ENCODE measurements at places on chromosomes 2 and 18.

DNA sequence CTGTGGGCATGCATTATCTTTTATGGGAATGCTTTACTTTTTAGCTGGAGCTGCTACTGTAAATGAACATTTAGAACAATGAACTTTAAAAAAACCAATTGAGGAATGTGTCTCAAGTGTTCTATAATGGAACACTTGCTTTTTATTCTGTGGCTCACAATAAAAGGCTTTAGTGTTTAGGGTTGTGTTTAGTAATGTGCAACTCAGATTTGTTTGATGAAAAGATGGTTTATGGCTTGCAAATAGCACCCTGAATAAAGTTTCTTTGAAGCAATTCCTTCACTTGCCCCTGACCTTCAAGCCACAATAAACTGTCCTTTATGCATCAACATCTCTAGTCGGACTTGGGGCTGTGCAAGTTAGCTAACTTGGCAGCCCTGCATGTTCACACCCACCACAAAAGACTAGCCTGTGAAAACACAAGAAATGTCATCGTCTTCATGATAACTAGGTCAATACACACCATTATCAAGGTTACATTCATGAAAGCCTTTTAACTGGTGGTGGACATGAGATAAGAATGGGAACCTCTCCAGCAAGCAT is 98.7 kb downstream of the MYO1B start:
- DNase-seq, result no peak

DNA sequence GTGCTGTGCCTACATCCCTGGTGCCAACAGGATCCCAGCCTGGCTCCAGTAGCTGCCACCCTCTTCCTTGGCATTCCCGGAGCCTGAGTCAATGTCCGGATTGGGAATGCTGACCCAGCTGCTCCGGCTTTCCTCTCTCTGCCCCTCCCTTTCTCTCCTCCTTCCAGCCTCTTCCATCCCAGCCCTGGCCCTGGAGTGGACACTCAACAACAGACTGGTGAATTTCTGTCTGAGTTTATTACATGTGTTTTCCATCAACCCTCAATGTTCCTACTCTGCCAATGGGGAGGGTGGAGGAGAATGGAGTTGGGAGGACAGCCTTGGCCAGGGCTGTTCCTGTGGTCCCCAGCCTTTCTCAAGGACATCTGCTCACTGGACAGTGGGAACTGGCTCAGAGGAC is 917 bp upstream of the PRKAG3 start:
- DNase-seq, result peak; percentile 45

GRCh38 chr18:12658426-12659138 is 675 bp upstream of the SPIRE1 start:
- no peak for DNase-seq

GRCh38 chr2:227506456-227506855 is 34.5 kb downstream of the AGFG1 start:
- DNase-seq, result no peak

- peak; percentile 59 for DNase-seq
These were observed 69.9 kb upstream of the ITGB6 start for GRCh38 chr2:160269803-160270570.

DNA sequence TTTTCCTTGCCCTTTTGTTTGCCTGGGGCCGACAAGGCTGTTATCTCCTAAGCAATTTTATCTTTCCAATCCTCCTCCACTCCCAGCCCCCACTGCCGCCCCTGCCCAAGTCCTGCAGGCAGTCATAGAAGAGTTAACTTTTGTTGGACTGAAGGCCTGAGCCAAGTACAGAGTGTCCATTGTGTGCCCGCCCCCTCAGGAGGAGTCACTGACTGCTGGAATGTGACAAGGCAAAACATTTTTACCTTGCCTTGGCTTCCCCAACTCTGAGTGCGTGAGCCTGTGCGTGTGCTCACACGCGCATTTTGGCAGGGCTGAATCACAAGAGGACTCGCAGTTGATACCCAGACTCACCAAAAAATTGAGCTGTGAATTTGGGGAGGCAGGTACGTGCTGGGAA is 16.2 kb downstream of the SETBP1 start:
- no peak for DNase-seq

GRCh38 chr2:14125624-14126293 is 506.8 kb upstream of the LRATD1 start:
- DNase-seq, result no peak

DNA sequence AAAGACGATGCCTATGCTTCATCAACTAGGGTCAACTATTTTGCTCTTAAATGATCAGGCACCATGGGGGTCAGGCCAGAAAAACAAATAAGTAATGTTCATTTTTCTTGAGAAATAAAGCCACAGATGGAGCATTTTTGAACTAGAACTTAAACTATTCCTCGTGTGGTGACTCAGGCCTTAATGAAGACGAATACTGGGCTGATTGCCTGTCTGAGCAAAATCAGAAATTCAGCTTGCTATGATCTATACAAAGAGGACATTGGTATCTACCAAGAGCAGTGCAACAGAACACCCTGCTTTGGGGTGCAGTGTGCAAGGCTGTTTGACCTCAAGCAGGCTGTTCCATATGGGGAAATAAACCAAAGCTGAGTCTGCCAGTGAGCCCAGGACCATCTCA is 176.0 kb downstream of the NRP2 start:
- DNase-seq, result no peak

DNA sequence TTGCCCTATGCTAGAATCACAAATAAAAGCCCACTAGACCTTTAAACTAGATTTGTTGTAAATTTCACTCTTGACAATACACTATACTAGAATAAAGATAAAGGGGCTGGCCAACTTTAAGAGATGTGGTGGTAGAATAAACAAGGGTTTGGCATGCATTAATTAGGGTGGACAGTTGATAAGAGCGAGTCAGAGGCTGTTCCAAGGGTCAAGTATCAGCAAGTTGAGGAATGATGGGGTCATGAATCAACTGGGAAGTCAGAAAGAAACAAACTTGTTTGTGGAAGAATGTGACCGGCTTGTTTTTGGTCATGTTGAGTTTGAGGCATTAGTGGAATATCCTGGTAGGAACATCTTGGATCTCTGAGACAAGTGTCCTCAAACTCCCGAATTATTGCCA is 398.3 kb upstream of the TNP1 start:
- DNase-seq, result no peak

DNA sequence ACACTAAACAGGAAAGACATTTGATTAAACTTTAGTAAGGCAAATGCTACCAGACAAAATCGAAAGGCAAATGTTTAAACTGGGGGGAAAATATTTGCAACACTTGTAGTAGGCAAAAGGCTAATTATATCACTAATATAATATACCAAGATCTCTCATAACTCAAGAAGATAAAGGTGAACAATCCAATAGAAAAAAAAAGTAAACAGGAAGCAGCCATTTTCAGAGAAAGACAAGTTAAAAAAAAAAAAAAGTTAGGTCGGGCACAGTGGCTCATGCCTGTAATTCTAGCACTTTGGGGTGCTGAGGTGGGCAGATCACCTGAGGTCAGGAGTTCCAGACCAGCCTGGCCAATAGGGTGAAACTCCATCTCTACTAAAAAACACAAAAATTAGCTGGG is 4.4 kb upstream of the ACTG2 start:
- no peak for DNase-seq

DNA sequence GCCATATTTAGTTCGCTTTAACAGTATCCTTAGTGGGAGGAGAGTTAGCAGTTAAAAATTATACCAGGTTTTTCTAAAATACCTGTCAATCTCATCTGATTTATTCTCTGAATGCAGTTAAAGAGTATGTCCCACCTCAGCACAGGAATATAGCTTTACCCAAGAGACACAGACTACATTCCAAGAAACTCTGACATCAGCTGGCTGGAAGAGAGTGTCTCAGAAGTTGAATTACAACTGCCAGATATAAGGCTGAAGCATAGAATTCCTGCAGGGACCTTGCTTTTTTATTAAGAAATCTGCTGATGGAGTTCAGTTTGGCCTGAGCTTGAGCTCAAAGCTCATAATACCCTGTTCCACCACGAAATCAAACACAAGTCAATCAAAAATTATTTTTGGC is 25.4 kb upstream of the CNTNAP5 start:
- DNase-seq, result no peak

GRCh38 chr2:127884436-127884835 is 1.3 kb downstream of the AMMECR1L start:
- DNase-seq, result no peak

GRCh38 chr2:120802867-120803484 is 67.3 kb downstream of the GLI2 start:
- no peak for DNase-seq

DNA sequence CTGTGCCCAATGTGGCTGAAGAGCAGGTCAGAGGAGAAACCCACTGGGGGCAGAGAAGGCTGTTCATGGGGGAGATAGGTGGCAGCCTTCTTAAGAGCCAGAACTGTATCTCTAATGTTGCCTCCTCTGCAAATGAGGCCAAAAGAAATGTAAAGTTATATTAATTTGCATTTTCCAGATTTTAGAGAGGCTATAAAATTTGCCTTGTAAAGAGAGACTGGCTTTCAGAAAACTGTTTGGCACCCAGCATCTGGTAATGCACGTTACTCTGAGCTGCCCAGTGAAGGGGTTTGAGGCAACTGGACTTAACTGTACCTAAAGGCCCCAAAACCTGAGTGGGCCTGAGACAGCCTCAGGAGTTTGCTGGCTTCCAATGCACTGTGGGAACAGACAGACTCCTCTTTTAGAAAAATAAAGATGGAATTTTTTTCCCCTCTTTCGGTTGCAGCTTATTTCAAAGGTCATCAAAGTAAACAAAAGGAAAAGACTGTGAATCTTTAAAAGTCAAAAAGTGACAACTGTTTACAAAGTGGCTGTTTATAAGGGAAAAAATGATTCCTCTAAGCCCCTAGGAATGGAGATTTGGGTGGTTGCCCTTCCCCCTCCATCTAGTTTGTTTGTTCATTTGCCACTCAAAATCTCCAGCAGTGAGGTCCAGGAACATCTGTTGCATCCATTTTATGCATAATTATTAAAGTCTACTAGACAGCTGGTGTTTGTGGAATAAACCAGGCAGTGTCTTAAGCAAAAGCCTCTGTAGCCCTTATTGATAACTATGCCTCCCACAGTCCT is 132.2 kb upstream of the ZFP36L2 start:
- DNase-seq, result no peak

DNA sequence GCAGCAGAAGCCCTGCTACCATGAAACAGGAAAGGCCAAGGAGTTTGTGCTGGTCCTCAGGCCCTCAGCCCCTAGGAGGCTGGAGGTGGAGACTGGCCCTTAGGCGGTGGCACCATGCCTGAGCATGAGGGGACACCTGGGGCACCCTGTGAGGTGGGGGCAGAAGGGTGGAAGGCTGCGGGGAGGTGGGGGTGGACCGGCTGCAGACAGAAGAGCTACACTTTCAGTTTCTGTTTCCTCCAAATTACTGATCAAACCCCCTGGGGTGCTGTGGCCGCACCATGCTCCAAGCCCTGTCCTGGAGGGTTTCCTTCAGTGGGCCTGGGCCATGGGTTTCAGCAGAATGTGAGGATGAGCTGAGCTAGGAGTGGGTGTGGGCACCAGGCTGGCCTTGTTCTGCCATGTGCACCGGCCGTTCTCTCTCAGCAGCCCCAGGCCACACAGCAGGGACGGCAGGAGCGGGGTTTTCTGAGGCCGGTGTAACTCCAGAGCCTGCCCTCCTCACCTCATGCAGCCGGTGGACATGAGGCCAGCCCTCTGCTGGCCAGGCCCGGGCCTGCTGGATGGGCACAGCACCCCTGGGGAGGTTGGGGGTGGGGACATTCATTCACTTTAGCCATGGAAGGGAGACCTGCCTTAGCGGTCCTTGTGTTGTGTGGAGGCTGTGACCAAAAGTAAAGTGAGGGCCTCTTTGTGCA is 51.5 kb downstream of the PLEKHB2 start:
- no peak for DNase-seq

DNA sequence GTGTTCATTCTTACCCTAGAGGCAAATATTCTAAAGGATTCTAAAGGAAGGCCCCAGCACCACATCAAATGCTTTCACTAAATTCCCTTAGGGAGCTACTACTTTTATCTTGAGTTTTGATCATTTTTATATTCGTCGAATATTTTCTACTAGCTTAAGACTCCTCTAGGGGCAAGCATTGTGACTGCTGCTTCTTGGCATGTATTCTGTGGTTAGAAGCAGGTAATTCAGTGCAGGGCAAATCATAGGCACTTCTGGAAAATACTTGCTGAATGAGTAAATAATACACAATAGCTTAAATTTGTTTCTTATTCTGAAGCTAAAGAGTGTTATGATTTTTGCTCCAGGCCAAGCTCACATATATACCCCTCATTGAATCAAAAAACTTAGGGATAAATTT is 136.4 kb downstream of the LRP2 start:
- DNase-seq, result no peak

GRCh38 chr2:112749755-112750559 is 14.5 kb downstream of the CKAP2L start:
- no peak for DNase-seq

GRCh38 chr2:48927355-48927754 is 171.8 kb upstream of the LHCGR start:
- no peak for DNase-seq

GRCh38 chr2:160917850-160918249 is 242.4 kb upstream of the TANK start:
- no peak for DNase-seq

DNA sequence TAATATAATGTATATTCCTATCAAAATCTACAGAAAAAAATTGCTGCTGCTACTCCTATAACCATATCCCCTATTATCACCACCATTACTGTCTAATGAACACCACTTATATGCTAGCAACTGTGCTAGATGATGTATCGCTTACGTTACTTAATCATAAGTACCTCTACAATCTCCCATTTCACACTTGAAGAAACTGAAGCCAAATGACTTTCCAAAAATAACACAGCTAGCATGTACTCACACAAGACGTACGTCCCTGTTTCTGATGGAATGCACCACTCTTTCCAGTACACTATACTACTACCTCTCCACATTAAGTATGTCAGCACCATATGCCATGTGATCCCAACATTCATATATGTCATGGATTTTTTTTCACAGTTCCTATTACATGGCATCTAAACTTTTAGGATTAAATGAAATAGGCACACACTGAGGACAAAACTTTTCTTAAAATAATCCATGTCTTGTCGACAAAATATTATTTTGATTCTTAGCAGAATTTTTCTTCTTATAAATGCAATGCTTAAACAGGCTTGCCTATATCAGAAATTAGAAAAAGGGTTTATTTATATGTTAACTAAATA is 112.8 kb downstream of the NBAS start:
- DNase-seq, result no peak

DNA sequence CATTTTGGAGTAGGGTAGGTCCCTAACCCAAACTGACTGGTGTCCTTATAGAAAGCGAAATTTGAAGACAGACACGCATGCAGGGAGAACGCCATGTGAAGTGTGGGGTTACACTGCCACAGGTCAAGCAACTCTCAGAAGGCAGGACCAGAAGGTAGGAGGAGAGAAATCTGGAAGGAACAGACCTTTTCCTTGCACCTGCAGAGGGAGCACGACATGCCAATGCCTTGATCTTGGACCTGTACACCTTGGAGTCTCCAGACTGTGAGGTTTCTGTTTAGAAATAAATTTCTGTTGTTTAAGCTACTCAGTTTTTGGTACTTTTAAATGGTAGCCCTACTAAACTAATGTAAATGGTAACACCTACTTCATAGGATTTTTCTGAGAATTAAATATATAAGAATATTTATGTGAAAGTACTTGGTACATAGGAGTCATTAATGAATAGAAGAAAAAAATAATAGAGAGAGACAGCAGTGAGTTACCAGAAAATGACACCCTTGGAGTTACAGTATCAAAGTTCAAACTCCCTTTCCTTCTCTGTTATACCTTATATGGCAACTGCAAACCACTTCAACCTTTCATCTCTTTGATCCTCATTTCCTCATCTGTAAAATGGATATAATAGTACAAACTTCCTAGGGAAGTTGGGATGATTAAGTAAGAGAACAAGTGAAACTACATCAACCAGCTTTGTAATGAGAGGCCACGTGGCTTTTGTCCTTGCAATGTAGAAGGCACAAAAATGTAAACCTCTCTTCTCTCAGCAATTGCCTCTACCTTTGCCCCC is 184.9 kb upstream of the PARD3B start:
- DNase-seq, result no peak
